ENCODE measurements at places on chromosomes 2 and 18.

GRCh38 chr2:200856806-200857205 lies 7.7 kb downstream of the CLK1 start:
- DNase-seq = no peak

DNA sequence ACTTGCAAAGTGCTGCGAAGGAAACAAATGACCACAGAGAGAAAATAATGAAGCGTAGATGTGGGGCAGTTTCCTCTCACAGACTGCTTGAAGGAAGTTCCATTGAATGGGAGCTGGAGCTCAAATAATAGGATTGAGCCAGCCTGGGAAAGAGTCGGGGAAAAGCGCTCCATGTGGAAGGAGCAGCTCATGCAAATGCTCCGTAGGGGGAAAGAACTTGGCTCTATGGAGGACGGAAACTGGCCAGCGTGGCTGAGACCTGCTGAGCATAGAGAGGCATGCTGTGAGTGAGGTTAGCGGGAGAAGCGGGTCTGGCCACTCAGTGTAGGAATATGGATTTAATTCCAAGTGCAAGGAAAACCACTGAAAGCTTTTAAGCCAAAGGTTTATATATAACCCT lies 28.6 kb upstream of the VIT start:
- no peak for DNase-seq

GRCh38 chr2:148812306-148812705 lies 62.7 kb upstream of the KIF5C start:
- no peak for DNase-seq

- no peak for DNase-seq
Measured at GRCh38 chr2:68603059-68603458, 40.3 kb upstream of the PROKR1 start.

DNA sequence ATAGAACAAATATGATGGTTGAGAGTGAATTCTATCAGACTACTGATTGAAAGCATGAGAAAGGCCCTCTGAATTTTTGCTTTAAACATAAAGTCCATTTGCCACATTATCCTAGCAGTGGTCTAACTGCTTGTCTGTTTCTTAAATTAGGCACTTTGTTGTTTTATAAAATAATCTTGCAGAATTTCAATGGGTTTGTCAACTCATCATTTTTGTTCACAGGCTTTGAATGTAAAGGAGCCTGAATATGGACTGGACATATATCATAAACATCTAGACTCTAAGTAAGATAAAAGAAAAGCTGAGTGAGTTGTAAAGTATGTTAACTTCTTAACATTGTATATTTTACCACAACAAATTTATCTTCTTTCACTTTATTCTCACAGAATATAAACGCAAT lies 845.9 kb downstream of the SUCLG1 start:
- DNase-seq = no peak

Measured in stimulated activated naive CD8-positive, alpha-beta T cell treated with anti-CD3 and anti-CD28 coated beads, Interleukin-15, amount 100 ng/mL, for 72 hours (primary cell).